ENCODE measurements at places on chromosomes 2 and 18.

DNA sequence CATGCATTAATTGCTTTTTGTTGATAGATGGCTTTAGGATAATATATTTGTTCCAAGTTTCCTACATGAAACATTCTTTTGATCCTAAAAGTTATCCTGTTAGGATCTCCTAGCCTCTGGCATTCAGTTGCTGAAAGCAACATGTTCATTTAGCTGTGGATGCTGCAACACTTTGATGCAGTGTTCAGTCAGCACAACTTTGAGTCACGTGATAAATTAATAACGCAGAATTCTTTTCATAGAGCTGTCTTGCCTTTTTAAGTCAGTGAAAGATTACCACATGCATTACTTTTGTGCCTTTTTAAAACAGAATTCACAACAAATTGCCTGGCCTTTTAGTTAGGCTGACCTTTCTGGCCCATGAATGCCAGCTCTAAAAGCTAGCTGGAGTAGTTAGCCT is 1467.9 kb upstream of the ZEB2 start:
- DNase-seq = no peak

GRCh38 chr2:65107530-65107929 is 22.4 kb downstream of the RAB1A start:
- DNase-seq = no peak

- DNase-seq = no peak
Measured at GRCh38 chr2:102033031-102033749, 41.4 kb downstream of the IL1R2 start.

DNA sequence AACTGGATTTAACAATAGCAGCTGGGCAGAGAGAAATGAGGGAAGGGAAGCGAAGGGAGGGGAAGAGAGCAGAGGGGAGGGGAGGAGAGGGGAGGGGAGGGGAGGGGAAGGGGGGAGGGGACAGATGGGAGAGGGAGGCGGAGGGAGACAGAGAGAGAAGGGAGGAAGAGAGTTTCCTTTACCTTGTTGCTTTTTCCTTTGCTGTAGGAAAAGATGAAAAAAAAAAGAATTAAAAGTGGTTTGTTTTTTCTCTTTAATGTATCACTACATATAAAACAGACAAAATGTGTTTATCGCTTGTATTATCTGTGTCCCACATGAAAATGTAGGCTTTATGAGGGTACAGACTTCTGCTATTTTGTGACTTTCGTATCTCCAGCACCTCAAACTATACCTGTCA is 190.4 kb upstream of the KYNU start:
- DNase-seq = no peak

DNA sequence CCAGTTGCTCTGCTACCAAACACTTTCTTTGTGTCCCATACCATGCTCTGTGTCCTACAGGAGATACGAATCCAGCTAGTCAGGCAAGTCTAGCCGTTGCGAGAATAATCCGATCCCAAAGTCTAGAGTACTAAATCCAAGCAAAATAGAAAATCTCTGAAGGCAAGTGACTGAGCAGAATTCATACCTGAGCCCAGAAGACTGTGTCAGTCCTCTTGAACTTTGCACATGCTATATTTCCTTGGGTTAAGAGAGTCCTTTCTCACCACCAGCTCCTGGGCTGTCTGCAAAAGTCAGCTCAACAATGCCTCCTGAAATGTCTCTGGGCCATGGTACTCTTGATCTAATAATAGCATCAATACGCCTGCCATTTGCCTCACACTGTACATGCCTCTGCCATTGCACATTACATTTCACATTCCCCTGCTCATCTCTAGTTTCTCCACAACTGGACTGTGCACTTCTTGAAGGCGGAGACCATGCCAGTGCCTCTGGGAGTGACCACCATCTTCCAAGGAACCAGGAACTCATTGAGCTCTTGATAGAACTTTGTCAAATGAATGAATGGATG is 265.8 kb upstream of the ID2 start:
- DNase-seq = no peak

GRCh38 chr2:28185153-28185552 is 207.5 kb upstream of the FOSL2 start:
- DNase-seq = no peak

- no peak for DNase-seq
Measured at GRCh38 chr2:207823865-207824264, 54.2 kb upstream of the FZD5 start.

DNA sequence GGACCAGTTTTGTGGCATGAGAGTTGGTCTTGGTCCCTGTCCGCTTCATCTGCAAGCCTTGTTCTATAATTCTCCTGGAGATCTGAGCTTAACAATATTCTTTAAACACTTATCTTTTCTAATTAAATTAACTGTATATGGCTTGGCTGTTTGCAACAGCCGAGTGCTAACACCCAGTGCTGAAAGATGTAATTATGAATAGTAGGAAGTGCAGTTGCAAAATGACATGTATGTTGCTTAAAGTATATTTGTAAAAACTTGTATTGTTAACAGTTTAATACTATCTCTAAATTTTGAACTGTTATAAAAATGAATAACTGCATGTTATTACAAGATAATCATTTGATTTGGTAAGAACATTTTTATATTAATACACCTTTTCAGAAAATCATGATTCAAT is 45.1 kb downstream of the CCDC102B start:
- DNase-seq = no peak

DNA sequence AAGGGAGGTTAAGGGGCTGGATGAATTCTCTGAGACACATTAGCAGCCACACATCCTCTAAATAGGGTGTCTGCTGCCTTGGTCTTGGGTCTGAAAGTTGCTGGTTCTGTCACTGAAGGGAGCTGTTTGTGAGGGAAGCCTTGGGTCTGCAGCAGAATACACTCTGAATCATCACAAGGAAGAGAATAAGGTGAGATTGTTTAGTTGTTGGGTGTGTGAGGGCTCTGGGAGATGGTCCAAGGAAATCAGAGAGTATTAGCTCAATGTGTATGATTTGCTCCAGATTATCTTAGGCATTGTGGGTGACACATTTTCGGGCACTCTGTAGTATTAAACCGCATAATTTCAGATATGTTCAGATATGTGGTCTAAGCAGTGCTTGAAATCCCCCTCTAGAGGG is 548.5 kb downstream of the SLC4A3 start:
- DNase-seq = no peak

DNA sequence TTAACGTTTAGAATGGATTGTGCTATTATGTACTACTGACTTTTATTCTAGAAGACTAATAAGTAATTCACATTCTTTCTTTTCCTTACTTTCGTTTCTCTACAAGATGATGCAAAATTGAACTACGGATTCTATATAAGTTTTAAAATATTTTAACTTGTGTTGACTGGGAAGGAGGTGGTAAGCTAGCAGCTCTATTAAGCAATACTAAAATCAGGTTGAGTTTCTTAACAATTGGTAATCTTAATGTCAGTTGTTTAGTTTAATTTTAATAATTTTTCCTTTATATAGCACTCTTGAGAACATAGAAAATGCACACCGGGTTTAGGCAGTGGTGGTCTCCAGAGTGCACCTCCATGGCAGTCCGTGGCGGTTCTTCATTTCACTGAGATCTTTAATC is 215.2 kb downstream of the MCFD2 start:
- DNase-seq = no peak

- no peak for DNase-seq
Measured at GRCh38 chr2:85785027-85785822, 31.4 kb downstream of the ATOH8 start.

DNA sequence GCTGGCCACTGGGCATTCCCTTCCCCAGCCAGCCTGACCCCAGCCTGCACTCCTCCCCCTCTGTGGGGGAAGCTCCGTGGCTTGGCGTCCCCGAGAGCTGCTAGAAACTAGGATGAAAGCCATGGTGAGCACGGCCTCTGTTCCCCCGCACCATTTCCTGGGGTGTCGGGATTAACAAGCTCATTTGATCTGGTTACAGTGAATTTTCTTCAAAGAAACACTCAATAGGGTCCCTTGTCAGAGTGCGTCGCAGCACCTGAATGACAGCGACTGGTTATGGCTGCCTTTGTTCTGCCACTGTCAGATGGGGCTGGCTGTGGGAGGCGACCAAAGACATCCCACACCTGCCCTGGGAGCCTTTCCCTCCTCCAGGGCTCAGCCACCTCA is 7.7 kb upstream of the ALPI start:
- DNase-seq = no peak

- DNase-seq = no peak
Measured at GRCh38 chr2:109633284-109633961, 19.3 kb downstream of the SOWAHC start.

- no peak for DNase-seq
Measured at GRCh38 chr2:7634409-7634808, 717.2 kb downstream of the RNF144A start.

- DNase-seq = no peak
Measured at GRCh38 chr2:1685957-1686783, 58.1 kb downstream of the PXDN start.

GRCh38 chr2:167749660-167750059 is 497.7 kb downstream of the STK39 start:
- DNase-seq = no peak

- no peak for DNase-seq
Measured at GRCh38 chr2:118307864-118308263, 219.6 kb downstream of the INSIG2 start.

DNA sequence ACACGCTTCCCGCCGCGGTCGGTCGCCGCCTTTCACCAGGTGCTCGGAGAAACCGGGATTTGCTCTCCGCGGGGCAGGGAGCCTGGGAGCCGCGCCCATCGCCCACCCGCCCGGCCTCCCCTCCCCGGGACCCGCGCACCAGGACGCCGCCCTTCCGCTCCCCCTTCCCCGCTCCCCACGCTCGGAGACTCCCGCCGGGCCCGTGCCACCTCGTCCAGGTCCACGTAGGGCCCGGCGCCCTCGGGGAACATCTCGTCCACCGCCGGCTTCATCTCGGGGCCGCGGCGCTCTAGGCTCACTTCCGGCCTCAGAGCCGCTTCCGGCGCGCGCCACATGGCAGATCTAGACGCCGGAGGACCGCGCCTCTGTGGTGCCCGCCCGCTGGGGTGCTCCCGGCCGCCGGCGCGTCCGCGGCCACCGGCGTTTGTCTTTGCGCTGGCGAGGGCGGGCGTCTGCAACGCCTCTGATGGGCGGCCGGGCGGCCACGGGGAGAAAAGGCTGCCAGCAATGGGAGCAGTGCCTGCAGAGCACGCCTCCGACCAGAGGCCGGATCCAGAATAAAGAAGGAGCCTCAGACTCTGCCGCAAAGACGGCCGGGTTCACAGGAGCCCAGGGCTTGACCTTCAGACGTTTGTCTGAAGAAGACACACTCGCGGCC is at the start of gene COPS9:
TSS of gene COPS9 (minus strand) at position 293 of the 658 bp plus-strand sequence. CDS start at position 272, 21 bp downstream.
- DNase-seq = peak; percentile 98

DNA sequence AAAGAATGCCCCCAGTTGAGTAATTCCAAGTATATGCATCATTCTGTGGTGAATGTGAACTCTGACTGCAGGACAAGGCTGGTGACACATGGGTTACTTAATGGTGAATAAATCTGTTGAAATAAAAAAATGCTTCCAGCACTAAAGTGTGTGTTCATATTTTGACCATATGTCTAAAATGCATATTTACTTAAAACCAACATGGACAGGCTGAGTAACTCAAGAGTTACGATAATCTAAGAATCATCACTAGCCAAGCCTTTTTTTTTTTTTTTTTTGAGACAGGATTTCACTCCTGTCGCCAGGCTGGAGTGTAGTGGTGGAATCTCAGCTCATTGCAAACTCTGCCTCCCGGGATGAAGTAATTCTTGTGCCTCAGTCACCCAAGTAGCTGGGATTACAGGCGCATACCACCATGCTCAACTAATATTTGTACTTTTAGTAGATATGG is 47.1 kb upstream of the CCBE1 start:
- no peak for DNase-seq

DNA sequence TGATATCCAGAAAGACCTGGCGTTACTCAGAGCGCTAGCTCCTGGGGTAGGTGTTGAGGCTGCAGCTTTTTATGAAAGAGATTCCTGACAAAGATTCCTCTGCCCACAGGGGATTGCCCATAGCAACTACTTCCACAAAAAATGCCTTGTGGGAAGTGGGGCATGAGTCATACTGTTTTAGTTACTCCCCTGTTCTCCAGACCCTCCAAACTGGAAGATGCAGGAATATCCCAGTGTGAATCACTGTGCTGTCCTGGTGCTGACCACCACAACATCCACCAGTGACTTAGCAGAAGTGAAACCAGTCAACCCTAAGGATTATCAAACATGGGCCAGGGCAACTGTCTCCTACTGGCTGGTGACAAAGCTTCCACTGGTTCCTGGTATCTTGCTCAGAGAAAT is 61.8 kb downstream of the CDH2 start:
- DNase-seq = no peak

DNA sequence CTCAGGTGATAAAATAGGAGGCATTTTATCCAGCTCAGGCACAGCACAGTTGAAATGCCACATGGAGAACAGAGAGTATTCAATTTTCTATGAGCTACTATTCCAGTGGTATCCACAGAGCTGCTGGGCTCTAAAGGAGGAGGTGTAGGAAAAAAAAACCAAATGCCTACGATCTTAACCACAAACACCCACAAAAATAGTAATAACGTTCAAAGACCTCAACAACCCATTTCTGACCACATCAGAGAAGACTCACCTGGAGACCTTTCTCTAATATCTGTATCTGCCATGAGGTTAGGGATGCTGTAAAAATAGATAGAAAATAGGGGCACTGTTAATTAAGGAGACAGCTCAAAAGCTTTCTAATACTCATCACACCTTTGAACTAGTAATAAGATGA is 294.6 kb upstream of the PARD3B start:
- DNase-seq = no peak

GRCh38 chr2:172380436-172381274 is 46.7 kb upstream of the ITGA6 start:
- DNase-seq = no peak

- DNase-seq = peak; percentile 69
Measured at GRCh38 chr2:241390301-241391206, 34.5 kb downstream of the FARP2 start.

DNA sequence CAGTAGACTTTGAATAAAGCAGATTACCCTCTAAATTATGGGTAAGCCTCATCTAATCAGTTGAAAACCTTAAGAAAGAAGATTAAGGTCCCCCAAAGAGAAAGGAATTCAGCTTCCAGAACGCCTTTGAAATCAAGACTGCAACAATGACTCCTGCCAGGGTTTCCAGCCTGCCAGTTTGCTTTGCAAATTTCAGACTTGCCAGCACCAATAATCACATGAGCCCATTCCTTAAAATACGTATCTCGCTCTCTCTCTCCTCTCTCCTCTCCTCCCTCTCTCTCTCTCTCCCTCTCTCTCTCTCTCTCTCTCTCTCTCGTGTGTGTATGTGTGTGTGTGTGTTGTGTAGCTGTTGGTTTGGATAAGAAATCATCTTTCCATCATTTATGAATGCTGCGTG is 184.2 kb downstream of the PDE1A start:
- DNase-seq = no peak

DNA sequence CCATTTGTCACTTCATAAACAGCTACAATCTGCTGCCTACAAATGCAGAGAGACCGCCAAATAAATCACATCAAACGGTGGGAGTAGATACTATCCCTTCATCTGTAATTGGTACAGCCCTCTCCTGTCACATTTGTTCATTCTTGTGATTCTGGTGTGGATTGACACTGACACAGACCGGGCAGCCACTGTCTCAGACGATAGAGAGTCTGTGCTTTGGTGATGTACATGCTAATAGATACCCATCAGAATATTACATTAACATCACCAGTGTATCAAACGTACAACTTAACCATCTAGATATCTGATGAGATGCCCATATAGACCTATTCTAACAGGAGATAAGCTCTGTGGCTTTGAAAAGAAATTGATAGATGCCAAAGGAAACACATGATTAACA is 419.7 kb upstream of the ZEB2 start:
- DNase-seq = no peak

All from GM20000 (cell line).